ENCODE measurements at places on chromosomes 5 and 9.

- no peak for DNase-seq
Measured at GRCh38 chr9:97638666-97639065, 5.0 kb downstream of the NCBP1 start.

- no peak for DNase-seq
Measured at GRCh38 chr5:352639-353611, 31.4 kb downstream of the AHRR start.

DNA sequence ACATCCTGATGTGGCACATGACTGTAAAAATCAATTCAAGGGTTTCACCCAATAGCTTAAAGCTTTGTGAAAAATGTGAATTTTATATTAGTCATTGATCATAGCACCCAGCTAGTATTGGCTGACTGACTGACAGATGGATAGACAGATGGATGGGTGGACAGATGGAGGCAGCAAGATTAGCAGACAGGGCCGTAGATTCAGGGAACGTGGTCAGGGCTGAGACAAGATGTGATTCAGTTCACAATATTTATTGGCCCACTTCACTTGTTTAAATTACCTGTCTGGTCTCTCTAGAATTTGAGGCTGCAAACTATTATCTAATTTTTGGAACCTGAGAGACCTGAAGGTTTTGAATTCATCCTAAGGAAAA is 12.0 kb upstream of the PCSK5 start:
- no peak for DNase-seq

DNA sequence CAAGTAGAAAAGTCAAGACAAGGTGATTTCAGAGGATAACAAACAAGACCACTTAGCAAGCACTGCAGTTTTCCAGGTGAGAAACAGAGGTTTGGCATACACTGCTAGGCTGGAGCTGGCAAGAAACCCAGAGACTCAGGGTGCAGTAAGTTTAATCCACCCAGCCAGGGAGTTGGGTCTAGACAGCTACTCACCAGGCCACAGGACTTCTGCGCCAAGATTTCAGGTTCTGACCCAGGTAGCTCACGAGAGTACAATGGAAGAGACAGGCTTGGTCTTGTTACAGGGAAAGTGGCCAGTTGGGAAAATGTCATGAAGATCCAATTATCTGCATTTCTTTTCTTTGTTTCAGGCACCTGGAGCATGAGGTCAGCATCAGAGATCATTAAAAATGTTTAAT is 9.8 kb downstream of the SMIM23 start:
- no peak for DNase-seq

- no peak for DNase-seq
Measured at GRCh38 chr5:62631909-62632580, 53.4 kb downstream of the LRRC70 start.

- no peak for DNase-seq
Measured at GRCh38 chr5:141657937-141658545, 6.8 kb upstream of the FCHSD1 start.

- DNase-seq, result no peak
Measured at GRCh38 chr5:150000990-150001659, 586 bp downstream of the HMGXB3 start.

DNA sequence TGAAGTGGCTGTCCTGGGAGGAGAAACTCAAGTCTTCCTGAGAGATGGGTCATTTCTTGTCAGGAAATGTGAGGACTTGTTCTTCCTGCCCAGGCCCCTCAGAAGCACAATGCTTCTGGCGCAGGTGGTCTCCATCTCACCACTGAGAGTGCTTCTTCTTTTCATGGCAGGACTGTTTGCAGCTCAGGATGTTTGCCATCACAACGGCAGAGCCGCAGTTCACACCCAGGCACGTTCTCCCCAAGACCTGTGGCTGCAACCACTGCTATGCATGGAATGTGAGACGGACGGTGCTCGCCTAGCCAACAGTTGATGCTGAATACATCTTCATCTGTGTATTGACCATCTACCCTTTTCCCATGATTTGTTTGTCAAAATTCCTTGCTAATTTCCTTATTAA is 216.3 kb downstream of the GADD45G start:
- no peak for DNase-seq
